ENCODE measurements at places on chromosomes 16 and 17.
A peak's percentile ranks its signal among the peaks of the same experiment; 100 is the strongest.

DNA sequence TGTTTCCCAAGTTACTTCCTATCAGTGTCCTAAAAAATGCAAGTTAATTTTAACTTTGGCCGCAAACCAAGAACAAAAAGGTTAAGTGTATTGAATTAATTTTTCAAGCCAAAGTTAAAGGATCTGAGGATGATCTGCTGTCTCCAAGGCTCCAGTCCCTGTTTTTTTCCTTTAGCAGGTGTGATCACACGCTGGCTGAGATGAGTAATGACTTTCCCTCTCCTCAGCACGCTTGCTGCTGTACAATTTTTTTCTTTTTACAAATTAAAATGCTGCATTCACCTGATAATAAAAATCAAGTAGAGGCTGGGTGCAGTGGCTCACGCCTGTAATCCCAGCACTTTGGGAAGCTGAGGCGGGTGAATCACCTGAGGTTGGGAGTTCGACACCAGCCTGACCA, 3.9 kb upstream of the TNFSF12 start:
- DNase-seq, result no peak

DNA sequence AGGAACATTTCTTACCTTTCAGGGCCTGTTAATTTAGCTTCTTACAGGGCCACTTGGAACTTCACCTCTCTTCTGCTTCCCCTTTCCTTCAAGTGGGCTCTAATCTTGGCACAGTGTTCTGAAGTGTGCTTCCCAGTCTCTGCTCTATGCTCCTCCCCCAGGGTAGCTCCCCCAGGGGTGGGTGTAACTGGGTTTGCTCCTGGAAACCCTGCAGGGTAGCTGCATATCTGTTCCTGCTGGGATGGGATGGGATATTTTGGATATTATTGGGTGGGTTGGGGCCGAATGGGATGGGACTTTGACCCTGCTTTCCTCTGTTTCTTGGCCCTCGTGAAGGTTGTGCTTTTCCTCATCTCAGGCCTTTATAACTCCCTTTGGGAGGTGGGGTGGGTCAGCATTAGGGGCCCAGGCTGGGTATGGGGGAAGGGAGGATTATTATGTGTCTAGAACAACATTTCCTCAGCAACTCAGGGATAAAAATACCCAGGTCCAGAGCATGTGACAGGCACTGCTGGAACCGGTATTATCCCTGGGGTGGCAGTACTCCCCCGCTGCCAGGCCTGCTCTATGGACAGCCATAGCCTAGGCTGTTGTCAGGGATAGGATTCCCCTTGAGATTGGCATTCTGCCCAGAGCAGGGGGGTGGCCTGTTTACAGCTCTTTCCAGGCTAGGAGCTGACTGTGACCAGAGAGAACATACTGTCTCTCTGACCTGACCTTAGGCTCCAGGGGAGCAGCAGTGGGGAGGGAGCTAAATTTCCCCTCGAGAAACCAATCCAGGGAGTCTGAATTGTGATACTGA, 5.0 kb downstream of the NFE2L1 start:
- DNase-seq, result no peak

DNA sequence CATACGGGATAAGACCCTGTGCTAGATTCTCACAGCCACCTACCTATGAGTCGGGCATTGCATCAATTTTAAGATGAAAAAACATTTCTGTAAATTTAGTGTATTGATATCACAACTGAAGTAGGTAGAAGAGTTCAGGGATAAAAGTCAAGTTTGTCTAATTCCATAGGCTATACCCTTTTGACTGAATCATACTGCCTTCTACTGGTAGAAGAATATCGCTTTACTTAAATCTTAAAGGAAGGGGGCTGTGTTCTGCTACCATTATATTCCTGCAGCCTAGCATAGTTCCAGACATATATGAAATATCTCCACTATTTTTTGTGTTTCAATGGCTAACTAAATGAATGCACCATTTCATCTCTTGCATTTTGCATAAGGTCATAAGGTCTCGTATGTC, 1128.6 kb downstream of the CDH8 start:
- no peak for DNase-seq

DNA sequence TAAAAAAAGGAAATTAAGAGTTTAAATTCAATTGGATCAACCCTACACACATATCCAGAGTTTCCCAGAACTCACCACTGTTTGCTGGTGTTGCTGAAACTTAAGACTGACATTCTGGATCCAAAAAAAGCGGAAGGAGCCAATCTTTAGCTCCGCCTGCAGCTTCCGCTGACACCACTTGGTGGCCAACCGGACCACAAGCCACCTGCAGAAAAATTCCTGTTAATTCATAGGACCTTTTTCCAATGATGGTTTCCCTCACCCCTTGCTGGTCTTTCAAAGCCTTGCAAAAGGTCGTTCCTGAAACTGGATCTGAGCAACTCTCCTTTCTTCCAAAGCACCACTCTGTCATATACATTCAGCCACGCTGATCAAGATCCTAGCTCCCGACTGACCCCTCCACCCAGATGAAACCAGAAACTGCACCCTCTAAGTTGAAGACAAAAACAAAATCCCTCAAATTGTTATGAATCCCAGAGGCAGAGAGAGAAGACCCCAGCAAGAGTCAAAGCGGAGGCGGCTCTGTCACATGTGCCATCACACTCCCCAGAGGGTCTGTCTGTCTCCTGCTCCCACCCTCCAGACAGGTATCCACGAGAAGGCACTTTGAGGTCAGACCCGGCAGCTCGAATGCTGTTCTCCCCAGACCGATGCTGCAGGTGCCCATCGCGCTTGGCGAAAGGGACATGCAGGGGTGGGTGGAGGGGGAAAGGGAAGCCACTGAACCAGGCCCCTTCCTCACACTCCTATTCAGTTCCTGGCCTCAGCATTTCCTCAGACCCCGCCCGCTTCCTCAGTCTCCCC, 773 bp downstream of the BLTP2 start:
- no peak for DNase-seq

DNA sequence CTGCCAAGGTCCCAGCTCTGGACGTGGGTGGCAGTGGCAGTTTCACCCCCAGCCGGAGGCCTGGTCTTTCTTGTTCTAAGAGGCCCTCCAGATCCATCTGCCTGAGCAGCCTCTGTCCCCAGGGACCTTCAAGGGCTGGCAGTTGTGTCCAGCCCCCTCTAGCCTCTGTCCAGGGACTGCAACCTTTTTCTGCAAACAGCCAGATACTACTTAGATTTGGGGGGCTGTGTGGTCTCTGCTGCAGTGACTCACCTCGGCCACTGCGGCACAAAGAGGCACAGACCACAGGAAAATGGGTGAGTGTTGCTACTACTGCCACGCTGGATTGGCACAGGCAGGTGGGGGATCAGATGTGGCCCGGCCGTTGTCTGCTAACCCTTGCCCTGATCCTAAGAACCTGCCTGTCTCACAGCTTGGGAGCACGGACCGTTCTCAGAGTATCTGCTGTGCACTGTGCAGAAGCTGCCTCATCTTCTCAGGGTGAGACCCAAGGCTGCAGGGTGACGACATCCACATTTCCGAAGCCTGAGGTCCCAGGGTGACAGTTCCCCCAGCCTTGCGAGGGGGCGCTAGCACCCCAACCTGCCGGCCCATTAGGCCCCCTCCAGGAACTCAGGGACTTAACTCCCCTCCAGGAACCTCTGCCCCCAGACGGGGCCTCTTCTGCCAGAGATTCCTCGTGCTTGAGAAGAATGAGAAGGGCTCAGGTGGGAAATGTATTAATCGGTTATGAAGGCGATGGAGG, 27.6 kb downstream of the MXRA7 start:
- DNase-seq, result no peak

DNA sequence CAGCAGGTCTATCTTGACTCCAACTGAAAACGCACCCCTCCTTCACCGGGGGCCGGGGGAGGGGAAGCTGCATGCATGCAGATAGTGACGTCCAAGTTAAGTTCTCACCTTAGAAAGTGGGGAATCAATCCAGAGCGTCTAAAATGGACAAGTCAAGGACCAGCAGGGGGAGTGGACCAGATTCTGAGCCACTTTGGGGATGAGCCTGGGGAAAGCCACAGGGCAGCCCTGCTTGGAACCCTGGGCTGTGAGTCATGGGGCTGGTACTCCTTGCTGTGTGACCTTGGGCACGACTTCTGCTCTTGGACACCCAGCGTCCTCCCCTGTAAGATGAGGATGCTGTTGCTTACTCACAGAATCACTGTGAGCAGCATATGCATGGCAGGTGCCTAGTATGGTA, 9.1 kb downstream of the TNFRSF13B start:
- no peak for DNase-seq

DNA sequence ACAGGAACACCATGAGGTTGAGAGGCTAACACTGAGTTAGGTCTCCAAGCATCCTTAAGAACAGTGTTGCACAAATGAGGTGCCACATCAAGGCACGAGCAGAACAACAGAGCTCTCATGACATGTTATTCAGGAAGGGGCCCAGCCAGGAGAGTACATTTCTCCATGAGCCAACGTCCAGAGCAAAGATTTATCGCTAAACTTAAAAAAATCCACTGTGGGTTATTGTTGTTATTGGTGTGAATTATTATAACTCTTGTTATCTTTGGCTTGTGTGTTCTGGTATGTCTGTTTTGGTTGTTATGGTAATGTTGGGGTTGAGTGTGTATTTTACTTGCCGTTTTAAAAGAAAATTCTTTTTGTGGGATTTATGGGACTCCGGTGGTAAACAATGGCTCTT, 68.9 kb upstream of the MSI2 start:
- DNase-seq, result no peak

GRCh38 chr16:3665508-3665907, 11.0 kb downstream of the DNASE1 start:
- DNase-seq, result no peak

DNA sequence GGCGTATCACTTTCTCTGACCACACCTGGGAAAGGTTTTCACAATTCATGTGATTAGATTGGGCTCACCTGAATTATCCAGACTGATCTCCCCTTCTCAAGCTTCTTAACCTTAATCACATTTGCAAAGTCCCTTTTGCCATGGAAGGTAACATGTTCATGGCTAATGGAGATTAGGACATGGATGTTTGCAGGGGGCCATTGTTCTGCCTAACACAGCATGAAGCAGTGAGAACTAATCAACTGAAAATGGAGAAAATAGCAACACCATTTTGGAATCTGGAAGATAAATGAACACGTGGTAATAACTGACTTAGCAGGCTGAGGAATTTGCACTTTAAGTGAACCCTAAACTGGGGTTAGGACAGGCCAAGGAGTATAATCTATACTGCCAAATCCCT, 25.0 kb upstream of the SBK1 start:
- no peak for DNase-seq

DNA sequence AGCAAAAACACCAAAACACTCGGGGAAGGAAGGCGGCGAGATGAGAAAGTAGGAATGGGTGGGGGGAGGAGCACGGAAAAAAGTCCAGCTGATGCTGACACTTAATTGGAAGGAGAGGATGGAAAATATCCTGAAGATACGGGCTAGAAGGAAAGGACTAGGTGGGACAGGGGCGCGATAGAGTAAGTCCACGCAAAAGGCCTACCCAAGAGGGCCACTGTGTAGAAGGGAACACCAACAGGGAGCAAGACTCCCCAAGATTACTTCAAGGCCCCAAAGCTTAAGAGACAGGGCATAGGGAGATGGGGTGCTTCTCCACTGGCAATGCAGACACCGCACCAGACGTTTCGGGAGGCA, 736 bp downstream of the APPBP2 start:
- no peak for DNase-seq

DNA sequence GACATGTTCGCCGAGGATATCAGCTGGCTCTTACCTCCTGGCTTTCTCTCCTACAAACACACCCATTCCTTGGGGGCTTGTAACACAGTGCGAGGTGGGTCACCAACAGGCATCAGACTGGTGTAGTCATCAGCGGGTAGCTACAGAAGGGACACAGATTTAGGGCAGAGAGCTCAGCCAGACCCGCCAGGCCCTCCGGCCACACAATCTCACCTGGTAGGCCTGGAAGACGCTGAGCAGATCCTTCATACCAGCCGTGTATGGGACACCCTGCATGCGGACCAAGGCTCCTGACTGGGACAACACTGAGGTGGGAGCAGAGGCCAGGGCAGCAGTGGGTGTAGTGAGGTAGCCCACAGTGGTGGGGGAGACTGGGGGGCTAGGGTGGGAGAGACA, 5.8 kb downstream of the ESRP2 start:
- no peak for DNase-seq

- DNase-seq, result peak; percentile 94
These were observed 12.0 kb downstream of the PGS1 start for GRCh38 chr17:78390241-78391050.

DNA sequence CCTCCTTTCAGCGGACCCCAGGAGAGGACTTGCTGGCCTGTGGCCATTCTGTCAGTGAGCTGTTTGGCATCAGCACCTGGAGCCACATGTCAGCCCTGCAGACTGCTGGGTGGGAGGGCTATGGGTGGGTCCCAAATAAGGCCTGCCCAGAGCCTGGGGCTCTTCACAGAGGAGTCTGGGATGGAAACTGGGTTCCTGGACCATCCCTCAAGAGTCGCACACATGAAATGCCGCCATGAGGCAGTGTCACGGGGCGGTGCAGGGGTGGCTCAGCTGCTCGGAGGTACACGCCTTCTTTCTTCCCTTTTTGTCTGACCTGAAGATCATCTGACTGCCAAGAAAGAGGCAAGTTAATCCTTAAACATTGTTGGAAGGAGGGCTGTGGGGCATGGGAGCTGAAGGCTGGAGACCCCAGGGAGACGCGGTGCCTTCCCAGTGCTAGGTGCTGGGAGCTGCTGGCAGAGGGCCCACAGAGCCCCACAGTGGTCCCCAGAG, 14.8 kb downstream of the MPRIP start:
- no peak for DNase-seq

DNA sequence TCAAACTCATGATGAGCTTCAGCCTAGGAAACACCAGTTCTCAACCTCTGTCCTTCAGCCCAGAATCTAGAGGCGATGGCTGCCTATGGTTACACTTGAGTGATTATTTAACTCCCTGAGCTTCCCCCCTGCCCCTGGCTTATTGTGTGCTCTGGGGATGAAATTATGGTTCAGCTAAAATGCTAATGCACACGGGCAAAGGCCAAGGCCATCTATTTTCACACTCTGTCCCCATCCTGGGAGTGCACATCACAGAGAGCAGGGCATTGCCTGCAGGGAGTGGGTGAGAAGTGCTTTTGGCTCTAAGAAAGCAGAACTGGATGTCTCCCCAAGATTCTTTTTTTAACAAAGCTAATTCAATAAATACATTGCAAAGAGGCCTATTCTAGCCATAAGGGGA, 21.6 kb upstream of the CACNG5 start:
- DNase-seq, result no peak

DNA sequence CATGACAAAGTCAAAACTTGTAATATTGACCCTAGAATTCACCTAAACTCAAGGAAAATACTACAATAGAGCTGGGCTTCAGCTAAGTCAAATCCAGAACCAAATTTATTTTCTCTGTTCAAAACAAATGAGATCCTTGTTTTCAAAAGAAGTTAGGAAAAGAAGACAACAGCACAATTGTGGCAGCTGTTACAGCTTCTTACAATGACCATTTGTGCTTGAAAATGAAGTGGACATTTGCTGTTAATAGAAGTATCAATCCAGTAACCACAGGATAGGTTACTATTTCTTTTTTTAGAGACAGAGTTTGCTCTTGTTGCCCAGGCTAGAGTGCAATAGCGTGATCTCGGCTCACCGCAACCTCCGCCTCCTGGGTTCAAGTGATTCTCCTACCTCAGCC, 44.4 kb downstream of the APPBP2 start:
- no peak for DNase-seq

- DNase-seq, result no peak
These were observed 137.8 kb downstream of the UTP18 start for GRCh38 chr17:51398128-51398525.

Measured in HFF-Myc (cell line).